ENCODE measurements at places on chromosomes 11 and 22.

DNA sequence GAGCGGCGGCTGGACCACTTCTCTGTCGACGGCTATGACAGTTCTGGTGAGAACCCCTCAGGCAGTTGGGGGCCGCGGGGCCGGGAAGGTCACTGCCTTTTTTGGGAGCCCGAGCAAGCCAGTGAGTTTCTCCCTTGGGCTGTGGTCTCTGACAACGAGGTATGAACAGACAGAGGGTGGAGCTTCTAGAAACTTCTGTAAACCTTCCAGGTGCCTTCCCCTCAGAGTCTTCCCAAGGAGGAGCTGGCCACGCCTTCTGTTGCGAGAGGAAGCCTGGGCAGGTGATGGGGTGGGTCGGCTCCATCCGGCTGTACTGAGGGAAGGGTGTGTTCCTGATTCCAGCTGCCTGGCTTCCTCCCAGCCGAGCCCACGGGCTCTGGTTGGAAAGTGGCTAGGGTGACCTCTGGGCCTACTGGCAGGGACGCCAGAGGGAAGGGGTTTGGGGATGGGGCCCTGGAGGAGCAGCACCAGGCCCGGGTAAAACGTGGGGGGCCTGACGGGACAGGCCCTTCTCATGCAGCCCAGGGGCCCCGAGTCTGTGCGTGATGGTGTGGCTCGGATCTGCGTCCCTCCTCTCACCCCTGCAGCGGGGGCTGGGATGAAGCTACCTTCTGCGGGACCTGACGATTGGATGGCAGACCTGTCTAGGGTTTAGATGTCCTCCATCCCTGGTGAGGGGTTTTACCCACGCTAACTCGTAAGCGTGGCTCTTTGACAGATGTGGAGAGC, 110.8 kb downstream of the KCNQ1OT1 start:
- DNase-seq, result no peak

- no peak for DNase-seq
Observed at GRCh38 chr22:46967445-46968358, 205.3 kb downstream of the TBC1D22A start.

DNA sequence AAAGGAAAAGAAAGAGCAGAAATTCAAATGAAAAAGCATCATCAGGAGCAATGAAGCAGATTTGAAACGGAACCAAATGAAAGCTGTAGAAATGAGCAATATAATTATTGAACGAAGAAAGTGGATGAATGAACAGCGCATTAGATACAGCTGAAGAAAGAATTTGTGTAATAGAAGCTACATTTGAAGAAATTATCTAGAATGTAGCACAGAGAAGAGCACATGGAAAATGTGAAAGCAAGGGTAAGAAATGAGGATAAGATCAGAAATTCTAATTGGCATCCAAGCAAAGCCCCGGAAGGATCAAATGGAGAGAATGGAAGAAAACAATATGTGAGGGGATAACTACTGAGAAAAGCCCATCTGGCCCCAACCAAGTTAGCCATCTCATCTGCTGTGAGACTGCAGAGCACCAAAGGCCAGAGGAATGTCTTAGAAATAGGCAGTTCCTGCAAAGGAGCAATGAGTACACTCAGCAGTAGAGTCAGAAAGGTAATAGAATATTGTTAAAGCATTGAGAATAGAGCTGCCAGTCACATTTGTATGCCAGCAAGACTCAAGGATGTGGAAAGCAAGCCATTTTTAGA, 51.9 kb downstream of the MED15 start:
- no peak for DNase-seq

DNA sequence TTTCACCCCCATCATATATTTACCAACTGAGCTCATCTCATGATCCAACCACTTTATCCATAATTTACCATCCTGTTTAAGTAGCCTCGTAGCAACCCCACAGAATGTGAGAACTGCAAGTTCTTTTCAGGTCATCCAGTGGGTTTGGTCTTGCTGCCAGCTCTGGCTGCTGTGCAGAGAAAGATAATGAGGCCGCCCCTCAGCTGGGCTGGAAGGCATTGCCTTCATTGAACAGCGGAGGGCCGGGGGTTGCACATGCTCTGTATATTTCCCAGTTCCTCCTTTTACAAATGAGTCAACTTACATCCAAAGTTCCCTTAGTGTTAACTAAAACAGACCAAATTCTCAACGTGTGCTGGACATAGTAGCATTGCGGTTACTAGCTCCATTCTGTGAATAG, 96.7 kb downstream of the SYN3 start:
- no peak for DNase-seq

DNA sequence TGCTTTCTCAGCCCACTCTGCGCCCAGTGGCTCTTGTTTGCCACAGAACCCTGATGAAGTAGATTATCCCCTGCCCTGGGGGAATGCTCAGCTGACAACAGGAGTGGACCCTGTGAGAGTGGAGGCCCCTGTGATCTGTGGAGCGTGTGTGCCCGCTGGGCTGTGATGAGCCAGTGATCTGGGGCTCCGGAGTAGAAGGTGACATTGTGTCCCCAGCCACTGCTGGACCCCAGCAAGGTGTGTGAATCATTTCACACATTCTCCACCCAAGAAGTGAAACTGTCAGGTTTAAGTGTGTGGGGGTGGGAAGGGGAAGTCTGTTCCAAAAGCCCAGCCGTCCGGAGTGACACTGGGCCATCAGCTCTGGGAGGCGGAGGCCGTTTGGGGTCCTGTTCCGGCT, 33.1 kb upstream of the GRAMD4 start:
- no peak for DNase-seq

GRCh38 chr11:22554221-22554620, 71.4 kb downstream of the FANCF start:
- peak; percentile 0 for DNase-seq

DNA sequence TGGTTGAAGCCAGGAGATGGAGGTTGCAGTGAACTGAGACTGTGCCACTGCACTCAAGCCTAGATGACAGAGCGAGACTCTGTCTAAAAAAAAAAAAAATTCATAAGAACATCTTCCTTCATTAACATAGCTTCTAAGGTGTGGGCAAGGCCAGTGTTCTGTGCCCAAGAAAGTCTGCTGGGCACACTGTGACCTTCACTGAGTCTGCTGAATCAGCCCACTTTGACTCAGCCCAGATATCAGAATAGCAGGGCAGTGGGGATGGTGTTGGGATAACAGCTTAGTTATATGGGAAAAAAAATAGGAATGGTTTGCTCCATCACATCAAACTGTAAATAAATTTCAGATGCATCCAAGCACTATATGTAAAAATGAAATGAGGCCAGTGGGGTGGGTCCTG, 32.4 kb upstream of the XBP1 start:
- DNase-seq, result no peak

GRCh38 chr22:35409783-35410662, 10.1 kb downstream of the MCM5 start:
- DNase-seq, result peak; percentile 83

DNA sequence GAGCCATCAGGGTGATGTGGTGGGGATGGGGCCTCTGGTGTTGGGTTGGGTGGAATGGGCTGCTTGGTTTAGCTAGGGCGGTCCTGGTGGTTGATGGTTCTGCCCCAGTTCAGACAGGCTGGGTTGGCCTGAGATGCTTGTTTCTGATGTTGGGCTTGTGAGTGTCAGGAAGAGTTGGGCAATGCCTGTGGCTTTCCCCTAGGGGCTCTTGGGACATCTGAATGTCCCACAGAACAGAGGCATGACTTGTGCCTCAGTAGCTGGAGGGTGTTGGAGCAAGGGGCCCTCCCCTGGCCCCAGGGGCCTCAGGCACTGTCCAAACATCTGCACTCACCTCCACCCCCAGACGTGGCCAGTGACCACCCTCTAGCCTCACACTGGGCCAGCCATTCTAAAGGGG, 14.0 kb upstream of the CTSD start:
- no peak for DNase-seq

DNA sequence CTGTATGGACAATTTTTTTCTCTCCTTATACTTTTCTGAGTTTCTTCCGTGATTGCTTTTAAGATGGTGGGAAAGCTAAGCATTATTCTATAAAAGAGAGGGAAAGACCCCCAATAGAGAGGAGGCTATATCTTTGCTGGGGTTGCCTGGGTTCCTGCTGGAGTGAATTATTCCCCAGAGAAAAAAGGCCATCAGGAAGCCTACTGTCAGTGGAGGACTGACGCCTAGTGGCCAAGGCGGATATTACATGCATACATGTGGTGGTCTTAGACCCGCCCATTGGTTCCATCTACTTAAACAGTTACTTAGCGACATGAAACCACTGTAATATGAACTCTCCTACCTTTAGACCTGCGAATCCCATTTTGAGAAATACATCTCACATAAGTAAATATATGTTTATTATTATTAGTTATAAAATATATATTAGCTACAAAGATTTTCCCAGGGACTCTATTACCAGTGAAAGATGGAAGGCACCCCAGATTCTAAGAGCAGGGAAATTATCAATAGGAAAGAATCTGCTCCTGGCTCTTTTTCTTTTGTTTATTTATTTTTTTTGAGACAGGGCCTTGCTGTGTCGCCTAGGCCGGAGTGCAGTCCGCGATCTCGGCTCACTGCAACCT, 15.7 kb upstream of the PGA3 start:
- DNase-seq, result peak; percentile 69
